Activated CD8-positive, alpha-beta T cell treated with anti-CD3 and anti-CD28 coated beads for 36 hours (primary cell): ENCODE measurements at places on chromosomes 12 and 14.
A peak's percentile ranks its signal among the peaks of the same experiment; 100 is the strongest.

DNA sequence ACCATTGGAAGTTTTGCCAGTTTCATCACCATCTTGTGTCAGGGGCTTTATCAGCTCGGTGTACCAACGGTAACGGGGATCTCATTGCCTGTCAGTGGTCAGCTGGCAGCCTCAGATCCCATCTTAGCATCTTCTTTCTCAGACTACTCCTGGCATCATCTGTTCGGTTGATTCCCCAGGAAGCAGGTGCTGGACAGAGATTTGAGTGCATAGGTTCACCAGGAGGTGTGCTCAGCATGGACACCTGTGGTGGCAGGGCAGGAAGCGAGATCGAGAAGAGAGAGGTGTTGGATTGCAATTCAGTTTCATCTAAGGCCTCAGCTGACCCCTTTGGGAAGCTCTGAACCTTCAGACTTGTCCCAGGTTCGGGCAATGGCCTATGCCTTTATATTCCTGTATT is 76.0 kb downstream of the C12orf75 start:
- no peaks in the 10 kb centered on the region for H3K27me3 ChIP-seq
- no peak overlapping the region for H3K4me3 ChIP-seq
- peaks cover 15% of the 10 kb centered on the region for H3K4me1 ChIP-seq

- no peak for DNase-seq
- peaks cover 1% of the 10 kb centered on the region for H3K36me3 ChIP-seq
- no peak overlapping the region for H3K27ac ChIP-seq
- no peak overlapping the region for H3K4me3 ChIP-seq
These were observed 331.9 kb upstream of the DIO2 start for GRCh38 chr14:80543211-80543610.

DNA sequence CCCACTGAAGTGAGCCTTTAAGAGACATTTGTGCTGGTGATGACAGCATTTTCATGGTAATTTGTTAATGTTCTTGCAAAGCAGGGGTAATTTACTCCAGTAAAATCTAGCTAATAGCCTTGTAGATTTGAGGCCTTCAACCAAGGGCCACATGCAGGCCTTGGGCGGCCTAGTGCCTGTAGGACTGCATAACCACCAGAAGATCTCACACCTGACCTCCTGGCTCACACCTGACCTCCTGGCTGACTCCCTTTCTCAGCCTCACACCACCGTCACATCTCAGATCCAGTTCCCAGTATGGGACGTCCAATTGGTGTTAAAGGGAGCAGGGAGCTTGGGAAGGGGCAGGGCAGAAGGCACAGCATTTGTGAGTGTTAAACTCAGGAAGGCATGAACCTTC is 26.9 kb downstream of the C12orf42 start:
- no peak overlapping the region for H3K4me3 ChIP-seq
- no peak overlapping the region for H3K27ac ChIP-seq
- no peaks in the 10 kb centered on the region for H3K27me3 ChIP-seq
- H3K4me1 ChIP-seq: peaks cover 17% of the 10 kb centered on the region
- no peak for DNase-seq

DNA sequence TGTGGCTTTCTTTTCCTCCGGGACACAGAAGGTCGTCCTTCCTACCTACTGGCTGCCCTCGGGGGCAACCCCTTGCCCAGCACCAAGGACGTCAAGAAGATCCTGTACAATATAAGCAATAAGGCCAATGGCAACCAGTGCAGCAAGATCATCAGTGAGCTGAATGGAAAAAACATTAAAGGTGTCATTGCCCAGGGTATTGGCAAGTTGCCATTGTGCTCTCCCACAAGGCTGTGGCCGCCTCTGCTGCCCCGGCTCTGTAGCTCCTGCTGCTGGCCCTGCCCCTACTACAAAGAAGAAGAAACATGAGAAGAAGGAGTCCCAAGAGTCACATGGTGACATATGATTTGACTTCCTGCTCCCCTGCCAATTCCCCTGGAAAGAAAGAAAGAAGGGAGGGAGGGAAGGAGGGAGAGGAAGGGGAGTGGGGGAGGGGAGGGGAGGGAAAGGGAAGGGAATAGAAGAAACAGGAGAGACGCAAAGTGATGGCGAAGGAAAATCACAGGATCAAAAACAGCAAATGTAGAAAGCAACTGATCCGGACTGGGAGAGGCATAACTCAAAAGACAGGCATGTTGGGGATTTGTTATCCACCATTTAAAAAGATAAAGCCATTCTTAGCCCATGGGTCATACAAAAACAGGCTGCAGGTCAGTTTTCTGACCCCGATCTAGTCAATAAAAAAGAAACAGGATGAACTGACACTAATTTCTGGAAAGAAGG is 61.3 kb upstream of the RESF1 start:
- peaks cover 61% of the 10 kb centered on the region for H3K36me3 ChIP-seq
- H3K4me3 ChIP-seq: peak overlapping the region; percentile 32
- H3K4me1 ChIP-seq: peaks cover 45% of the 10 kb centered on the region

GRCh38 chr12:131218026-131218922 is 264.6 kb downstream of the ADGRD1 start:
- no peak for DNase-seq
- no peak overlapping the region for H3K27ac ChIP-seq
- H3K4me3 ChIP-seq: no peak overlapping the region
- H3K27me3 ChIP-seq: peaks cover 19% of the 10 kb centered on the region
